Thyroid gland (tissue), 4 donors: ENCODE measurements at places on chromosomes 7 and 10.

- DNase-seq, result no peak
These were observed 247.0 kb downstream of the TRIL start for GRCh38 chr7:28711114-28711513.

DNA sequence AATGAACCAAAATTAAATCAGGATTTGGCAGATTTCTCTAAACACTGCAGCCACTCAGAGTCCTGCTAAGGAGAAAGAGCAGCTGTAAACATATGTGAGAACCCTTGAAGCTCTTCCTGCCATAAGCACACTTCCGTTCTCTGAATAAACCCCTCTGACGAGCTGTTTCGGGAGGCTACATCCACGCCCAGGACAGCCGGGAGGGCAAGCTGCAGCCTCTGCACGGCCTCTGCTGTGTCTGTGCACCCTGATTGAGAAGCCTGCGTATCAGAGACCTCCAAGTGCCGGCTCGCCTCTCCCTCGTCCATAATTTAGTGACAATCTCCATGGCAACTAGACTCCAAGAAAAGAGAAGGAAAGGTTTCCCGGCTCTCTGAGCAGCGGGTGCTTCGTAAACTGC lies 114.4 kb downstream of the PTPRN2 start:
- no peak for DNase-seq

DNA sequence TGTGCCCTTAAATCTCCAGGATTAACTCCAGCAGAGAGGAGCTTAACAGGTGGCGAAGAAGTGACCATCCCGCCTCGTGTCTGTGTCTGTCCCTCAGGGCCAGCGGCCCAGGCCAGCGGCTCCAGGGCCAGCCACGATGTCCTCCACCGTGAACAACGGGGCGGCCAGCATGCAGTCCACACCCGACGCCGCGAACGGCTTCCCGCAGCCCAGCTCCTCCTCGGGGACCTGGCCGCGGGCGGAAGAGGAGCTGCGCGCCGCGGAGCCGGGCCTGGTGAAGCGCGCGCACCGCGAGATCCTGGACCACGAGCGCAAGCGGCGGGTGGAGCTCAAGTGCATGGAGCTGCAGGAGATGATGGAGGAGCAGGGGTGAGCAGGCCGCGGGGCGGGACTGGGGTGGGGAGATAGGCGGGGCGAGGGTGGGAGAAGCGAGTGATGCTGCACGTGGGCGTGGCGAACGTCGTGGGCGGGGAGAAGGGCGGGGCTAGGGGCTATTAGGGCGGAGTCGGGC lies 33.3 kb downstream of the SRRM3 start:
- peak; percentile 48 for DNase-seq

GRCh38 chr7:8389593-8390261 lies 43.7 kb upstream of the NXPH1 start:
- DNase-seq, result no peak

GRCh38 chr10:29244978-29245377 lies 43.9 kb upstream of the LYZL1 start:
- DNase-seq, result no peak

- DNase-seq, result no peak
These were observed 50.4 kb upstream of the ZNF365 start for GRCh38 chr10:62323751-62324150.

GRCh38 chr7:150375662-150376521 lies 3.2 kb upstream of the ZNF775 start:
- no peak for DNase-seq

- DNase-seq, result no peak
These were observed 754.1 kb downstream of the IPMK start for GRCh38 chr10:57513637-57514036.

DNA sequence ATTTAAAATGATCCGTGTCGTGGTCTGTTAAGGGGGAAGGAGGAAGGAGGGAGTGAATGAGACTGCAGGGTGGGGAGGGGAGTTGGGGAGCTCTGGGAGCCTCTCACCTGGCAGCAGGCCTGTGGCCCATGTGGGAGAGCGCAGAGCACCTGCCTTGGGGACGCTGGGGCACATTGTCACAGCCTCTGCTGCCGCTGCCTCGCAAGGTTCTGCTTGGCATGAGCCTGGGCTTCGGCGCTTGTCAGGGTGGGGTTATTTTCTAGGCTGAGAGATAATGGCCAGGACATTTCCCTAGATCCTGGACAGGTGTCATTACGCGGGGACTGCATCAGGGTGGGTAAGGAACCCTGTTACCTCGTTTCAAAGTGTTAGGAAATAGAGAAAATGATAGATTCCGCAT lies 2.2 kb upstream of the SUN1 start:
- no peak for DNase-seq
